PC-9 (cell line): ENCODE measurements at places on chromosomes 3 and 15.
A peak's percentile ranks its signal among the peaks of the same experiment; 100 is the strongest.

GRCh38 chr15:80468796-80469195 lies 64.6 kb downstream of the ARNT2 start:
- H3K27ac ChIP-seq, result no peak overlapping the region
- H3K36me3 ChIP-seq, result no peaks in the 10 kb centered on the region
- peaks cover 13% of the 10 kb centered on the region for H3K4me1 ChIP-seq
- H3K27me3 ChIP-seq, result no peaks in the 10 kb centered on the region
- DNase-seq, result no peak

DNA sequence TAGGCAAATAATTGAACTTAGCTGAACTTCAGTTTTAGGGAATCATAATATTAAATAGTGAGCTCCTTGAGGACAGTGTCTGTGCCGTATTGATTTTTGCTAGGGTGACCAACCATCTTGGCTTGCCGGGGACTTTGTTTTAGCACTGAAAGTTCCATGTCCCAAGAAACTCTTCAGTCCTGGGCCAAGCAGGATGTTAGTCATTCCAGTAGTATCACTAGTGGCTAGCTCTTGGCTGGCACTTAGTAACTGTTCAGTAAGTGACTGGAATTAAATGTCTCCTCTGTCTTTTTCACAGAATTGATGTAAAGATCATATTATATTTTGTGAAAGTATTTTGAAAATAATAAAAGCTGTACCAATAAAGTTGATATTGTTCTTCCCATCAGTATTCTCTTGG lies 42.3 kb downstream of the RSRC1 start:
- H3K4me3 ChIP-seq, result no peak overlapping the region
- H3K4me1 ChIP-seq, result no peaks in the 10 kb centered on the region
- H3K27ac ChIP-seq, result no peak overlapping the region
- DNase-seq, result no peak
- H3K36me3 ChIP-seq, result peaks cover 5% of the 10 kb centered on the region; the same call in 1 of the 2 replicates
- no peaks in the 10 kb centered on the region for H3K27me3 ChIP-seq

DNA sequence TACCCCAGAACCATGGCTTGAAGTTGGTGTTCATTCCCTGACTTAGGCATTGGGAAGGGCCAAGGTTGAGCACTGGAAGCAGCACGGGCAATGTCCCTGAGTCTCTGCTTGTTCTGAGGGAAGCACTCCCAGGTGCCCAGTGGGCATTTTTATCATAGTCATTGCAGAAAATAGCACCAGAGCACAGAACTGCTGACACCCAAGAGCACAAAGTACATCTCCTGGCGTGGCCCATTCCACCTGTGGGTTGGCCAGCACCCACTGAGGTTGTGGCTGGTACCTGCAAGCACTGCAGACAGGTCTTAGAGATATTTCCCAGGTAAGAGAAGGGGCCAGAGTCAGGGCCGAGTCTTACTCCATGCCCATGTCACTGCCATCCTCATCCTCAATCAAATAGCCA lies 28.5 kb upstream of the GCNT3 start:
- H3K36me3 ChIP-seq, result no peaks in the 10 kb centered on the region
- no peak overlapping the region for H3K4me3 ChIP-seq
- H3K27ac ChIP-seq, result no peak overlapping the region
- no peaks in the 10 kb centered on the region for H3K27me3 ChIP-seq

GRCh38 chr3:26406636-26407035 lies 215.9 kb upstream of the LRRC3B start:
- no peak overlapping the region for H3K4me3 ChIP-seq
- no peak overlapping the region for H3K27ac ChIP-seq
- H3K4me1 ChIP-seq, result no peaks in the 10 kb centered on the region
- no peaks in the 10 kb centered on the region for H3K27me3 ChIP-seq

DNA sequence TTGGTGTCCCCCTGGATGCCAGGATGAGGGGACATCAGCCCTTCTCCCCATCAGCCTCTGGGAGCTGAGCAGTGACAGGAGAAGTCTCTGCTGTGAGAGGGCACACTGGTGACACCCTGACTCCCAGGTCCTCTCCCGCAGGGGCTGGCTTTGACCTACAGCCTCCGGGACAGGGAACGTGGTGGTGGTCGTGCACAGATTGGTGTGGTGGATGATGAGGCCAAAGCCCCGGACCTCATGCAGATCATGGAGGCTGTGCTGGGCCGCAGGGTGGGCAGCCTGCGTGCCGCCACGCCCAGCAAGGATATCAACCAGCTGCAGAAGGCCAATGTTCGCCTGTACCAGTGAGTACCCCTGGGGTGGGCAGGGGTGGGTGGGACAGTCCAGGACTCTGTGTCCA lies 6.8 kb downstream of the VILL start:
- DNase-seq, result no peak
- H3K4me1 ChIP-seq, result peaks cover 25% of the 10 kb centered on the region
- no peaks in the 10 kb centered on the region for H3K27me3 ChIP-seq
- H3K27ac ChIP-seq, result no peak overlapping the region
- H3K36me3 ChIP-seq, result no peaks in the 10 kb centered on the region

GRCh38 chr15:44598892-44599291 lies 61.9 kb downstream of the EIF3J start:
- H3K27ac ChIP-seq, result no peak overlapping the region
- no peaks in the 10 kb centered on the region; the same call in 1 of the 2 replicates for H3K36me3 ChIP-seq
- DNase-seq, result no peak
- H3K4me1 ChIP-seq, result no peaks in the 10 kb centered on the region

- H3K36me3 ChIP-seq, result no peaks in the 10 kb centered on the region
- DNase-seq, result no peak
- H3K27me3 ChIP-seq, result no peaks in the 10 kb centered on the region
- H3K4me3 ChIP-seq, result no peak overlapping the region
- H3K27ac ChIP-seq, result no peak overlapping the region
- no peaks in the 10 kb centered on the region for H3K4me1 ChIP-seq
These were observed 18.6 kb upstream of the DNAAF4 start for GRCh38 chr15:55526559-55527036.

DNA sequence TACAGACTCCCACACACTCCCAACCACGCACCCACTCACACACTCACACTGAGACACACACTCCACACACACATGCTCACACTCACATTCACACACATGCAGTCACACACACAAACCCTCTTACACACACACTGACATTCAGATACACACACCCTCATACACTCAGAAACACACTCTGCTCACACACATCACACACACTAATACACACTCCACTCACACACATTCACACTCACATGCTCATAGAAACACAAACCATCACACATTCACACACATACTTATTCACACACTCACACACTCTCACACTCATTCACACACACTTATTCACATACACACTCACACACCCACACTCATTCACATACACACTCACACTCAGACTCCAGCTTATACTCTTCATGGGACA lies 509.3 kb downstream of the OCA2 start:
- H3K4me1 ChIP-seq, result no peaks in the 10 kb centered on the region
- peaks cover 26% of the 10 kb centered on the region for H3K27me3 ChIP-seq
- H3K27ac ChIP-seq, result no peak overlapping the region

DNA sequence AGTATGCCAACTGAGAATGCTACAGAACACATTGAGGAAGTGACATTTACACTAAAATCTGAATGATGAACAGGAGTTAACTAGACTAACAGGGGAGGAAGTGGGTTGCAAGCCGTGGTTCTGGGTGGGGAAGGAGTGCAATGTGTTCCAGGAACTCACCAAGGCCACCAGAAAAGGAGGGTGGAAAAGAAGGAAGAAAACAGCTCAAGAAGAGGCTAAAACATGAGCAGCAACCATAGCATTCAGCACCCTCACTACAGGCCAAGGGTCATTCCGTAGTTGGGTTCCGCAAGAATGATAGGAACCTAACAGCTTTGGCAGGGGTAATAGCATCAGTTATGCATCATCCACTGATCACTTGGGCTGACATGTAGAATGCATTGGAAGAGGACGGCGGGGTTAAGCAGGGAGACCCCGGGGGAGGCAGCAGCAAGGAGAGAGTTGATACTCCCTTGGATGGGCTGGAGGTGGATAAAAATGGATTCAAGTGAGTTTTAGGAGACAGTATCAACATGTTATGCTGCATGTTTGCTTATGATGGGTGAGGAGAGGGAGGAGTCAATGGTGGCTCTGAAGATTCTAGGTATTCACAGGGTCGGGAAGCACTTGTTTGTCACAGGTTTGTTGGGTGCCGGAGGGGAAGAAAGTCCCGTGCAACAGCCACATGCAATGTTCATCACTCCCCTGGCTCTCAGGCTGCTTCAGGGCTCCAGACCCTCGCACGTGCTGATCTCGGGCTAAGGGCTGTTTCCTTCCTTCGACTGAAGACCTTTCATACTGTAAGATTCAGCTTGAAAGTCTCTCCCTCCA lies 53.2 kb downstream of the LIPC start:
- no peaks in the 10 kb centered on the region for H3K27me3 ChIP-seq
- no peak for DNase-seq
- H3K4me3 ChIP-seq, result no peak overlapping the region
- peaks cover 9% of the 10 kb centered on the region for H3K4me1 ChIP-seq

GRCh38 chr3:152241142-152242017 lies 27.3 kb upstream of the MBNL1 start:
- H3K4me1 ChIP-seq, result peaks cover 24% of the 10 kb centered on the region
- H3K27ac ChIP-seq, result peak overlapping the region; percentile 44
- no peaks in the 10 kb centered on the region for H3K36me3 ChIP-seq
- H3K27me3 ChIP-seq, result no peaks in the 10 kb centered on the region
